ENCODE measurements at places on chromosomes 13 and 19. TPM values are rescaled to one million over a fixed set of nuclear protein-coding genes. Genes with fewer than 3 reads are reported as not detected.

The SLC6A16 gene
- total RNA-seq: 0.48 TPM

The ZNF626 gene
- total RNA-seq: 3.6 TPM

The PALM3 gene
- total RNA-seq: 25.0 TPM

The SIGLECL1 gene
- not detected for total RNA-seq

GRCh38 chr13:29733147-29733611 lies 117.2 kb downstream of the UBL3 start:
- peak; percentile 31 for DNase-seq

GRCh38 chr19:42288881-42289555 lies 12.9 kb upstream of the PRR19 start:
- no peak for DNase-seq

GRCh38 chr13:36362914-36363313 lies 16.7 kb upstream of the SPART start:
- DNase-seq: no peak

DNA sequence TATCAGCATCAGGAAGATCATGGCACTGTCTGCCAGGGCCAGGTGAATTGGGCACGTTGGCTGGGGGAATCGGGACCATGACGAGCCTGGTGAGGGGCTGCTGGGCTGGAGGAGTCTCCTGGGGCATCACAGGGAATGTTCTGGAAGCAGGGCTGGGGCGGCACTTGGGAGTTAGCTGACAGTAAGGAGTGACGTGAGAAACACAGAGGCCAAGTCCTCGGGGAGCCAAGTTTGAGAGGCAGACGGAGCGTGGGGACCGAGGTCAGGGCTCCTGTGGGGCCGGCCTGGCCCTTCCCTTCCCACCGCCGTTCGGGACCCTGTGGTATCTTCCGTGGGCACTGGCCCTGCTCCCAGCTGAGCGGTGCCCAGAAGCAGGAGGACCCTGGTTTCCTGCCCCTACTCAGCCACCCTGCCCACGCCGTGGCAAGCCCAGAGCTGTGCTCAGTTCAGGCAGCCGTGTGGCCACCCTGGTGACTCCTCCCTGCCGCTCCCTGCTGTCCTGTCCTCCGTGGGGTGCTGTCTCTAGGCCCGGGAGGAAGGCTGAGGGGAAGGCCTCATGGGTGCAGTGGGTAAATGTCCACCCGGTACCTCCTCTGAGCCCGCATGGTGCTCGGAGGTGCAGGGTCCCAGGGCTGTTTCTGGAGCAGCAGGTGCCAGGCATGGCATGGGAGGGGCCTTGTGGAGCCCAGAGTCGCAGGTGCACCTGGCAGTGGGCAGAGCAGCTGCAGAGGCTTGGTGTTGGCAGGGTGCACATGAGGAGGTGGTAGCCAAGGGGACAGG lies 25.2 kb downstream of the CRTC1 start:
- DNase-seq: no peak

- DNase-seq: no peak
These were observed 1435.7 kb downstream of the UQCRFS1 start for GRCh38 chr19:27777242-27777641.

DNA sequence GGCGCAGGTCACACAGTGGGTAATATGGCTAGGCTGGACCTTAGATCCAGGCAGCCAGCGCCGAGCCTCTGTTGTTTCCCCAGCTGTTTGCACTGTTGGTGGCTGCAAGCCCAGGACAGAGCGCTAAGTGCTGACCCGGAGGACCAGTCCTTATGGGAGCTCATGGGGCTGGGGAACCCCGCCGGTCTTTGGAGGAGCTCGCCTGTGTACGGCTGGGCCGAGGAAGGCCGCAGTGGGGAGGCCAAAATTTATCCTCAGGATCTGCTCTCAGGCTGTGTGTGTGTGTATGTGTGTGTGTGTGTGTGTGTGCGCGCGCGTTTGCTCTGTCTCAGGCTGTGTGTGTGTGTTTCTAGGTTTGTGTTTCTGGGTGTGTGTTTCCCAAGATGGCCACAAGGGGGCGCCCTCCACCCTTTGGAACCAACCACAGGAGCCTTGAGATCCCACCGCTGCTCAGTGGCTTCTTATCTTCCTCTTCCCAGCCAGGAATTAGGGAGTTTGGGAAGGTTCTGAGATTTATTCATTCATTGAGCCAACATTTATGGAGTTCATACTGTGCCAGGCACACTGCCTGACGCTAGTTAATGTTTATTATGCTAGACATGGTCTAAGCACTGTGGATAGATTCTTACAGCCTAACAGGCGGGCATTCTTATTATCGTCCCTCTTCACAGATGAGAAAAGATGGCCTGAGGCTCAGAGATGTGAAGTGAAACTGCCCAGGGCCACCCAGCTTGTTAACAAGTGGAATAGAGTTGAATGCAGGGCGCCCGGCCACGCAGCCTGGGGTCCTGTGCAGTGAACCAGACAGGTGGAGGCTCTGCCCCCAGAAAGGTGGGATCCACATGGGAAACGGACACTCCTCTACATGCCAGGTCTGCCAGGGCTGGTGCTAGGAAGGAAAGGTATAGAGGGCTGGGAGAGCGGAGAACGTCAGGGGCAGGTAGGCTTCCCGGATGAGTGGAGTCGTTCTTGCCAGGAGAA lies 13.0 kb downstream of the PGLYRP1 start:
- DNase-seq: peak; percentile 52

All from PC-9 (cell line).